Glutamatergic neuron (in vitro differentiated cells): ENCODE measurements at places on chromosomes 2 and 18. TPM values are rescaled to one million over a fixed set of nuclear protein-coding genes. Genes with fewer than 3 reads are reported as not detected.

Gene CPS1
- total RNA-seq, result 31.1 TPM

DNA sequence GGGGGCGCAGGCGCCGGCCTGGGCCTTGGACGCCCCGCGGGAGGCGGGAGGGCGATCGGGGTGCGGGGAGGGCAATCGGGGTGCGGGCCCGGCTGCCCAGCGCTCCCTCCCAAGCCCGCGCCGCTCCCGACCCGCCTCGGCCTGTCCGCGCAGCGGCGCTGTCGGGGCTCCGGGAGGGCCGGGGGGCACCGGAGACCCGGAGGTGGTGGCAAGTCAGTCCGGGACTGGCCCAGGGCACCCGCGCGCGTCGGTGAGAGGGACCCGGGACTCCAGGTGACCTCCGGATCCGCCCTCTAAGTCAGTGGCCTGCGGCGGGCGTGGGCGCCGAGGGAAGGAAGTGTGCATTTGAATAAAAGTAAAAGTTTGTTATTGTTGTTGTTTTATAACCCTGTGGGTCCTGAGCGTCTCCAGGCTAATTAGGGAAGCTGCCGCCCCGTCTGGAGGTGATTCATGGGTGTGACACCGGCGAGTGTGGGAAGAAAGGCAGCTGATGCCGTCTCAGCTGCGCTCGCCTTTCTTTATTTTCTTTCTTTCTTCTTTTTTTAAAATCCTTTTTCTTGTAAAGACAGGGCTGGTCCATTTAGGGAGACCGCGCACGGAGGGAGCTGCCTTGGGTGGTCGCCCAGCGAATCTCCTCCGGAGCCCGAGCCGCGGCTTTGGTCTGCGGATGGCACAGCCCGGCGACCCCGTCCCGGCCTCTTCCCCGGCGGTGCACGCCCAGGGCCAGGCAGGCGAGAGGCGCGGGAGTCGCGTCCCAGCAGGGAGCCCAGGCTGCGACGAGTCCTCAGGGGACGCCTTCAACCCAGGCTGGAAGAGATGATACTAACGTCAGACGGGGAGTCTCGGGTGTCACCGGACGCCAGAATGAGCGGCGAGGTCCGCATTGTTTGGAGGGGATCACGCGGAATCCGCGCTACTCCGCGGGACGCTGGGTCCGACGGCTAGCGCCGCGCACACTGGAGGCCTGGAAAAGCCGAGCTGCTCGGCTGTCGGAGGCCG lies 627 bp upstream of the CRACDL start:
- peak; percentile 53 for DNase-seq
- H3K4me1 ChIP-seq, result peaks cover 5% of the 10 kb centered on the region
- peaks cover 19% of the 10 kb centered on the region for H3K27me3 ChIP-seq
- peak overlapping the region; percentile 76 for H3K4me3 ChIP-seq
- peaks cover 6% of the 10 kb centered on the region for H3K36me3 ChIP-seq
- no peak overlapping the region for H3K27ac ChIP-seq

- no peaks in the 10 kb centered on the region for H3K27me3 ChIP-seq
- no peak overlapping the region for H3K4me3 ChIP-seq
- H3K36me3 ChIP-seq, result peaks cover 3% of the 10 kb centered on the region
- no peak for DNase-seq
These were observed 127.4 kb downstream of the CDC42EP3 start for GRCh38 chr2:37543999-37544557.

DNA sequence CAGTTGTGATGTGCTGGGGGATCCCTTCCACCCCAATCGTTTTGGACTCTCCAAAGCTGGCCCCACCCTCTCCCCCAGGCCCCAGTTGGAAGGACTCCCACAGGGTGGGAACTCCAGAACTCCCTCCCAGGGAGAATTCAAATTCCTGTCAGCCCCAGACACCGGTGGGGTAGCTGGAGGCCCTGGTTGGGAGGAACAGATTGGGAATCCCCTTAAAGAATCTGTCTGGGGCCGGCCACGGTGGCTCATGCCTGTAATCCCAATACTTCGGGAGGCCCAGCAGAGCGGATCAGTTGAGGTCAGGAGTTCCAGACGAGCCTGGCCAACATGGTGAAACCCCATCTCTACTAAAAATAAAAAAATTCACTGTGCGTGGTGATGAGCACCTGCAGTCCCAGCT lies 155.5 kb downstream of the ANKRD36C start:
- H3K27me3 ChIP-seq, result no peaks in the 10 kb centered on the region
- no peaks in the 10 kb centered on the region for H3K4me1 ChIP-seq
- H3K36me3 ChIP-seq, result peaks cover 16% of the 10 kb centered on the region
- H3K27ac ChIP-seq, result no peak overlapping the region

DNA sequence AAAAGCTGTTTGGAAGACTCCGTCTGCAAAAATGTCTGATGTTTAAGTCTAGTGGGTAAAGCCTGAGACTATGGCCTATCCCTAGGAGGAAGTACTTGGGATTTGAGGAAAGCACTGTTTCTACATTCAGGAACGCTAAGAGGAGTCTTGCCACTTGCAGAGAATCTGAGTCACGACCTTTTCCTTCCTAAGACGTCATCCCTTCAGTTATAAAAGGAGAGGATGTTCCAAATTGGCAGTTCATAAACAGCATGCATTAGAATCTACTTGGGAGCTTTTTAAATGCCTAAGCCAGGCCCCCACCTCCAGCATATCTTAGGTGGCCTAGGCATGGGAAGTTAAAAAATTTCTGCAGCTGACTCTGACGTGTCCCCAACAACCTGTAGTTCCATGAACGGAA lies 125.9 kb downstream of the TTC32 start:
- no peaks in the 10 kb centered on the region for H3K36me3 ChIP-seq
- peaks cover 10% of the 10 kb centered on the region for H3K4me1 ChIP-seq
- DNase-seq, result no peak
- no peak overlapping the region for H3K4me3 ChIP-seq
- H3K27ac ChIP-seq, result no peak overlapping the region

DNA sequence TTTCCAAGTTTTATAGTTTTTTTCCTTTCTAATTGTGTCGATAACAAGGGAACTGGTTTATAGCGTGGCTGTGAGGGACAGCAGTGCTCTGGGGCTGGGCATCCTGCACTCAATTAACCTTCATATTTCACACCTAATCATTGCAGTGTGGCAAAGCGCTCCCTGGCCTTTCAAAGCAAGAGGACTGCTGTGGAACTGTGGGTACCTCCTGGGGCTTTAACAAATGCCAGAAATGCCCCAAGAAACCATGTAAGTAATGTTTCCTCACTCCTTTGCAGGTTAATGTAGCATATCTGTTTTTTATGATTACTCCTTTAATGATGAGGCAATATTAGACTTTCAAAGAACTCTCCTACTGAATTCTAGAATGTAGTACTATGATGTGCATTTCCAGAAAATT lies 259.0 kb upstream of the RASGRP3 start:
- H3K27ac ChIP-seq, result no peak overlapping the region
- no peak for DNase-seq
- H3K4me3 ChIP-seq, result no peak overlapping the region
- H3K4me1 ChIP-seq, result peaks cover 17% of the 10 kb centered on the region
- peaks cover 1% of the 10 kb centered on the region for H3K27me3 ChIP-seq

DNA sequence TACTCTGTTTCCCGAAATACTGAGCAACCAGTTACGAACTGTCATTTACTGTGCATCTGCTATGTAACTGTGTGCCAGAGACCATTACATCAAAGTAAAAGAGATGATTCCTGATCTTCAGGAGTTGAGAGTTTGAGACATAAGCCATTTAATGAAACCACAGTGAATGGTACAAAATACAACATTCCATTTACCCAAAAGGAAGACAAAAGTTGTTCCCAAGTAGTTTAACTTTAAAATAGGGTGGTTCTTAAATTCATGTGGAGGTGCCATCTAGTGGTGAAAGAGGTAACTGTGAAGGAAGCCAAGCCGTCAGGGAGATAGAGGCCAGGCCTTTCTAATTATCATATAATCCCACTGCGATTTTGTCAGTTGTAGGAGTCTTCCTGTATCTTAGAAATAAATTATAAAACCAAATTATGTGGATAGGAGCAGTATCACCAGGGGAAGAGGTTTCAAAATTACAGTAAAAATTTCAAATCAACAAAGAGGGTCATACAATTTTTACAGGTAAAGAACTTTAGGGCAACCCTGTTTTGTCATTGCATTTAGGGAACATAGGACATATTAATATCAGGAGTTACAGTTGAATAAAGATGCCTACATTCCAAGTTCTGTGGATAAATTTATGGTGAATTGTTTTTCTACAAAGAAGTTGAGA lies 67.7 kb downstream of the EPAS1 start:
- no peaks in the 10 kb centered on the region for H3K4me1 ChIP-seq
- DNase-seq, result no peak
- H3K4me3 ChIP-seq, result no peak overlapping the region
- no peaks in the 10 kb centered on the region for H3K36me3 ChIP-seq
- no peak overlapping the region for H3K27ac ChIP-seq
- peaks cover 4% of the 10 kb centered on the region for H3K27me3 ChIP-seq

Gene ENOSF1
- total RNA-seq, result 9.7 TPM

GRCh38 chr2:125169764-125170146 lies 1144.7 kb downstream of the CNTNAP5 start:
- no peaks in the 10 kb centered on the region for H3K4me1 ChIP-seq
- H3K27ac ChIP-seq, result no peak overlapping the region
- H3K27me3 ChIP-seq, result no peaks in the 10 kb centered on the region
- H3K4me3 ChIP-seq, result no peak overlapping the region
- DNase-seq, result no peak

GRCh38 chr2:104434318-104434792 lies 419.6 kb upstream of the POU3F3 start:
- peak overlapping the region; percentile 19 for H3K27ac ChIP-seq
- no peak for DNase-seq
- H3K4me3 ChIP-seq, result peak overlapping the region; percentile 70
- H3K36me3 ChIP-seq, result no peaks in the 10 kb centered on the region
- peaks cover 2% of the 10 kb centered on the region for H3K27me3 ChIP-seq
- H3K4me1 ChIP-seq, result peaks cover 11% of the 10 kb centered on the region

DNA sequence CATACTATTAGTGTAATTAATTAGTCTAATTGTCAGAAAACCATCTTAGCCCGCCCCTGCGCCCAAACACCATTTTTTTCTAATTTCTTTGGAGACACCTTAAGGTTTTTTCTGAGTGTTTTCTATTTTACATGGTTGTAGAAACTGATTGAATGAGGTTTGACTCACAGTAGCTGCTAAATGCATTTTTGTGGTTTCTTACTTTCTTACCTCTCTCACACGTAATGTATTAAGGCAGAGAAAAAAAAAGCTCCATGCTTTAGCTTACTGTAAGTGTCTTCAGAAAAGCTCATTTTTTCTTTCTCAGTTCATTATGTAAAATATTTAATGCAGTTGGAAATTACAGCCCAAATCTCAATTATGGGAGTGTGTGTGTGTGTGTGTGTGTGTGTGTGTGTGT lies 548.5 kb upstream of the LRRTM4 start:
- DNase-seq, result no peak
- no peaks in the 10 kb centered on the region for H3K36me3 ChIP-seq
- H3K4me3 ChIP-seq, result no peak overlapping the region

DNA sequence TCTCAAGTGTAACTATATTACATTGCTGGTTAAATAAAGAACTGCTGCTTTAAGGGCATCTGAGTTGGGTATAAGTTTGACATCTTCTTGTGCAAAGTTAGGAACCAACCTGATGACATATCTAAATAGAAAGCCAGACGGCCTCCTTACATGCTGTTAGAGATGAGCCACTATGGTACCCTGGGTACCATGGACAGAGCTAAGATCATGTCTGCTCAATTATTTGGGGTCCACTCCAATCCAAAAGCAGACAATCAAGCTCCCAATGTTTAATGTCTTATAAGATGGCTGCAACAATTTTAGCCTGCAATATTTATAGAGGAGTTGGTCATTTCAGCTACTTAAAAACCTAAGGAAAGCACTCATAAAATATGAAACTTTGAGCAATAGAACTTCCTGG lies 86.2 kb downstream of the UPP2 start:
- H3K27ac ChIP-seq, result no peak overlapping the region
- H3K27me3 ChIP-seq, result no peaks in the 10 kb centered on the region
- H3K4me1 ChIP-seq, result peaks cover 16% of the 10 kb centered on the region
- no peak overlapping the region for H3K4me3 ChIP-seq
- H3K36me3 ChIP-seq, result no peaks in the 10 kb centered on the region

DNA sequence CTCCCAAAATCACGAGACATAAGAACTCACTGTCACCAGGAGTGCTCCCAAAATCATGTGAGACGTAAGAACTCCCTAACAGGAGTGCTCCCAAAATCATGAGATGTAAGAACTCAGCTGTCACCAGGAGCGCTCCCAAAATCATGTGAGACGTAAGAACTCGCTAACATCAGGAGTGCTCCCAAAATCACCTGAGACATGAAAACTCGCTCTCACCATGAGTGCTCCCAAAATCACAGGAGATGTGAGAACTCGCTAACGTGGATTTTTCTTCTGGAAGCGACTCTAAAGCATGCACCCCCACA lies 53.1 kb downstream of the CTDP1 start:
- H3K27me3 ChIP-seq, result peaks cover 6% of the 10 kb centered on the region
- no peak overlapping the region for H3K4me3 ChIP-seq
- H3K4me1 ChIP-seq, result no peaks in the 10 kb centered on the region
- peaks cover 55% of the 10 kb centered on the region for H3K36me3 ChIP-seq
- no peak for DNase-seq
- H3K27ac ChIP-seq, result no peak overlapping the region

DNA sequence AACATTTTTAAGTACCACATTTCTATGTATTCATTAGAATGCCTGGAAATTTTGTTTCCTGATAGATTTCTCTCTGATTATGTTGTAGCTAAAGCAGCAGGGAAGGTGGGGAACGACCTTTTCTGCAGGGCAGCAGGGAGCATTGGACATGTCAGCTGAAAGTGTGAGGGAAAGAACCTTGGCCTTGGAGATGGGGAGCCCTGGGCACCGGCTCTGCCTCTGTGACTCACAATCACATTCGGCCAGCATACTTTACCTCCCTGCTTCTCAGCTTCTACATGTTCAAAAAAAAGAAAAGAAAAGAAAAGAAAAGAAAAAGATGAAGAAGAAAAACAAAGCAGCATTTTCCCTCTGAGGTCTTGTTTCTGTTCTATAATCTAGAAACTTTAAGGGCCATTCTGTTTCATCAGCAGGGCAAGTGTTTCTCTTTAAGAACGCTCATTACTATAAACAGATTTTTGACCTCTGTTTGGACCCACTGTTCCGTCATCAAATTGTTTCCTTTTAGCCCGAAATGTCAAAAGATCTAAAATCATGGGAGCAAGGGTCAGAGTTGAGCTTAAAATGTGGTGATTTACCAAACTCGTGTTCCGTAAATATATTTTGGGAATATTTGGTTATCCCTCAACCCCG lies 27.9 kb downstream of the SETBP1 start:
- no peak for DNase-seq
- peaks cover 24% of the 10 kb centered on the region for H3K4me1 ChIP-seq
- no peak overlapping the region for H3K4me3 ChIP-seq
- H3K36me3 ChIP-seq, result peaks cover 18% of the 10 kb centered on the region
- no peak overlapping the region for H3K27ac ChIP-seq
- peaks cover 6% of the 10 kb centered on the region for H3K27me3 ChIP-seq

GRCh38 chr2:66781804-66782203 lies 346.9 kb downstream of the MEIS1 start:
- no peak overlapping the region for H3K4me3 ChIP-seq
- no peaks in the 10 kb centered on the region for H3K27me3 ChIP-seq
- DNase-seq, result no peak
- no peak overlapping the region for H3K27ac ChIP-seq
- H3K36me3 ChIP-seq, result peaks cover 5% of the 10 kb centered on the region

- no peaks in the 10 kb centered on the region for H3K27me3 ChIP-seq
- peak overlapping the region; percentile 8 for H3K4me3 ChIP-seq
- H3K4me1 ChIP-seq, result peaks cover 17% of the 10 kb centered on the region
- no peaks in the 10 kb centered on the region for H3K36me3 ChIP-seq
- H3K27ac ChIP-seq, result no peak overlapping the region
These were observed 252.5 kb downstream of the ETAA1 start for GRCh38 chr2:67649331-67650261.

GRCh38 chr2:98191883-98192282 lies 104.9 kb downstream of the VWA3B start:
- H3K4me3 ChIP-seq, result no peak overlapping the region
- H3K4me1 ChIP-seq, result no peaks in the 10 kb centered on the region
- no peaks in the 10 kb centered on the region for H3K27me3 ChIP-seq
- no peaks in the 10 kb centered on the region for H3K36me3 ChIP-seq
- no peak overlapping the region for H3K27ac ChIP-seq
- DNase-seq, result no peak
